ENCODE measurements at places on chromosomes 7 and 10.

GRCh38 chr7:71485586-71485985 lies 353.6 kb downstream of the GALNT17 start:
- DNase-seq = no peak

- no peak for DNase-seq
These were observed 138.9 kb upstream of the COBL start for GRCh38 chr7:51455513-51455912.

GRCh38 chr7:50651271-50651989 lies 86.2 kb upstream of the DDC start:
- peak; percentile 33 for DNase-seq

DNA sequence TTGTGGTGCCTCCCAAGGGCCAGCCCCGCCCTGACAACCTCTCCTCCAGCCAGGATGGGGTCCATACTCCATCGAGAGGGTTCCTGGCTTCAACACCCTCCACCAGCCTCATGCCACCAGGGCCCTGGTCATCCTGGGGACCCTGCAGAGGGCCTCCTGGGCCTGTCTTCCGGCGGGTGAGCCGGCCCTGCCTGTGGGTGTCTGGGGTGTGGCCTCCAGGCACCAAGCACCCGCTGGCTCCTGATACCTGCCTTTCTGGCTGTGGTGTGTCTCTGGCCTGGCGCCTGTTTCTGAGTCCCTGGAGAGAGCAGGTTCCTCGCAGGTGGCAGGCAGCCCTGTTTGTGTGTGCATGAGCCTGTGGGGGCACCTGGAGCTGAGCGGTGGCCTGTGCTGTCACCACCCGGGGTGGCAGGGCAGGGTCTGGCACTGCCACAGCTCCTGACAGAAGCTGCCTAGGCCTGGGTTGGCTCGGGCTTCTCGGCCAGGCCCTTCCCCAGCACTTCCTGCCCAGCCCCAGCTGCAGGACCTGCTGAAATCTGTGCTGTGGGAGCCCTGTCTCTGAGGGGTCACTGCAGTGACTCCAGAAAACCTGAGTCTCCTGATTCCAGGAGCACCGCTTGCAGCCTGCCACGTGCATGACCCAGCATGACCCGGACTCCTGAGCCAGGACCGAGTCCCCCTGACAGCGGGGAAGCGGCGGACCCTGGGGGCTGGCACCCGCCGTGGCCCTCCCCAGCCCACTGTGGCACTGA lies 18.4 kb downstream of the ADAM8 start:
- DNase-seq = no peak

DNA sequence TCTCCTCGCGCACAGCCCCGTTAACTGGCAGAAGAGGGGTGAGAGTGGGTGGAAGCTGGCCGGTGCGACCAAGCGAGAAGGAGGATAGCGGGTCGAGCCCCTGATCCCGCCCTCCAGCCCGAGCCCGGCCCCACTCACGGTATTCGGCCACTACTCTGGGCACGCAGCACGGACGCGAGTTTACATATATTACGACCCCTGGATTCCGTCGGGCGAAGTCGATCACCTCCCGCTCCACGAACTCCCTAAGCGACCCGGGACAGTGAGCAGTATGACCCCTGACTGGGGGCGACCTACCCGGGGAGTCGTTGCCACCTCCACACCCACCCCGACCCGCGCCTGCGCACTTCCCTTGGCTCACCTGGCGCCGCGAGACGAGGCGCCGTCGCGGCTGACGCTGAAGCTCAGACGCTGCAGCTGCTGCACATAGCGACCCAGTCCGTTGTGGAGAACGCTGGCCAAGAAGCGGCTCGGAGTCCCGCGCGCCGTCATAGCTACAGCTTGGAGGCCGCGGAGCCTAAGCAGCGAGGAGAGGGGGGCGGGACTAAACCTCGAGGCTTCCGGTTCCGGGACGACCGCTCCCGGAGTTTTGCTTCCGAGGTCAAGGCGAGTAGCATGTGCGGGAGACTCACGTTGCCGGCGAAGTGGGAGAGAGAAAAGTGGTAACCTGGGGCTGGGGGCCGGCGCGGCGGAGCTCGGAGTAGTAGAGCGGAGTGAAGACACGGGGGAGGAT lies at the start of the genes MRPL43 and TWNK:
TSS of gene MRPL43 (minus strand) at position 546 of the 733 bp plus-strand sequence. CDS start at position 492, 54 bp downstream.
TSS of gene TWNK (plus strand) at position 592 of the 733 bp plus-strand sequence. CDS start 668 bp downstream, outside the sequence.
- DNase-seq = peak; percentile 80

- DNase-seq = peak; percentile 93
These were observed 32.4 kb downstream of the GPRIN2 start for GRCh38 chr10:46523962-46524471.

DNA sequence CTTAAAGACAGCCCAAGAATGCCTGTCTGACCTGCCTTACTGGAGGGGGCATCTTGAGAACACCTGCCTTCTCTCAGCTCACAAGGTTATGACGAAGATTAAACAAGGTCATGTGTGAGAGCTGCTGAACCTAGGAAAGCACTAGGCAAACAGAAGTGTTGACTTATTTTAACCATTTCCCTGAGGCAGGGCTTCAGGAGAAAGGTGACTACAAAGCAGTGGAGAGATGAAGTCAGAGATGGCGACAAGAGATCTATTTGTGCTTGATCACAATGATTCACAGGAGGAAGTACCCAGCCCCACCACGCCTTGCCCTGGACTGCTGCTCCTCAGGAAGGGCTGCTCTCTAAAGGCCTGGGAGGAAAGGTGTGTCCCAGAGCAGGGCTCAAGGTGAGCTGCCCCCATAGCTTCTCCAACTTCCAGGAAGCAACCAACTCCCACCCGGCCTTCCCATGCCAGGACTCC lies 27.8 kb downstream of the STN1 start:
- no peak for DNase-seq

Measured in iris pigment epithelial cell (primary cell).